ENCODE measurements at places on chromosomes 7 and 10.

DNA sequence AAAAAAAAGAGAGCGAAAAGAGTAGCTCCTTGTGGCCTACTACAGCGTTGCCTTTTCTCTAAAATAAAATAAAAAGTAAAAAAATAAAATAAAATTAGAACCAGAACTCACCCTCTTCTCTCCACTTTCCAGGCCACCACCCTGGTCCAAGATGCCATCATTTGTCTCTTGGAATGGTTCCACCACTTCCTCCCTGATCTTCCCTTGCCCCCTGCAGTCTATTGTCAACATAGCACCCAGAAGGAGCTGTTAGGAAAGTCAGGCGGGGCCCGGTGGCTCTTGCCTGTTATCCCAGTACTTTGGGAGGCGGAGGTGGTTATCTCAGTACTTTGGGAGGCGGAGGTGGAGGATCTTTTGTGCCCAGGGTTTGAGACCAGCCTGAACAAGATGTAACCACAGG lies 7.6 kb upstream of the GRID2IP start:
- DNase-seq: no peak

- DNase-seq: no peak
These were observed 145.5 kb upstream of the AGR3 start for GRCh38 chr7:17027143-17027788.

- no peak for DNase-seq
These were observed 276.3 kb upstream of the KCND2 start for GRCh38 chr7:119996634-119997033.

- DNase-seq: no peak
These were observed 113.3 kb downstream of the CYTH3 start for GRCh38 chr7:6159097-6159483.

DNA sequence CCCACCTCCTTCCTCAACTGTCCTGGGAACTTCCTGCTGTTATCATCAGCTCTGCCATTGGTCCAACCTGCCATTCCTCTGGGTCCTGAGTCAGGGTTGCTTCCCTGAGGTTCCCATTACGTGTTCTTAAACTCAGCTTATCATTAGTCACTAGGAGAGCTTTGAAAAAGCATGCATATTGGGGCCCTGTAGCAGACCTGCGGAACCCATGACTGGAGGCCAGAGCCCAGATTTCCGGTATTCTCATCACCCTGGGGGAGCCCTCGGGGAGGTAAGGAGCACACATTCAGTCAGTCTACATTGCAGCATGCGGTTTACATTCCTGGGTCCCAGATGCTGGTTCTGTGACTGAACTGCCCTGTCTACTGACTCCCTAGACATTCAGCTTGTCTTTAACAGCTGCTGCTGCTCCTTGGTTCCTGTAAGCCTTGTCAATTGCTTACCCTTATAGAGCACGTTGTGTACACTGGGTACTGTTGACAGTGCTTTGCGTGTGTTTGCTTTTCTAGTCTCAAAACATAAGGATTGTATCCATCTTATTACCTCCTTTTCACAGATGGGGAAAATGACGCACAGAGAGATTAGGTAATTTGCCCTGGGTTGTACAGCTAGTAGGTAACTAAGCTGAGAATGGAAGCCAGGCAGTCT lies 12.8 kb downstream of the CDHR3 start:
- no peak for DNase-seq

- no peak for DNase-seq
These were observed 7.2 kb downstream of the ZKSCAN1 start for GRCh38 chr7:100022621-100023020.

DNA sequence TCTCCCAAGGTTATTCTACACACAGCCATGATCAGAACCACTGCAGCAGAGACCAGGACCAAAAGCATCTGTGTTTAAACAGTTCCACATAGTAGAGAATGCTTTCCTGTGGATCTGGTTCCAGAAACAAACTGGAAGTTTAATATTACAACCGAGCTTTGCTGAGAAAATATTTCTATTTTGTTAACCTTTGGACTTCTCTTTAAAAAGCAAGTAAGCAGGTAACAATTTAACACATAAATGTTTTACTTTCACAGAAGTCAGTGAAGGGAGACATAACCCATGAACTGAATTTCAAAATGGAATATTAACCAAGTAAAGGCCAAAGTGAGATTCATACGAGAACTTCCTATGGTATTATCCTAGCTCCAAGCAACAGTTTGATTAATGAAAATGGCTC lies 98.6 kb upstream of the PHYHIPL start:
- no peak for DNase-seq

Data from T-helper 22 cell (primary cell).